Inflammatory macrophage (primary cell): ENCODE measurements at places on chromosomes 12 and 14.

DNA sequence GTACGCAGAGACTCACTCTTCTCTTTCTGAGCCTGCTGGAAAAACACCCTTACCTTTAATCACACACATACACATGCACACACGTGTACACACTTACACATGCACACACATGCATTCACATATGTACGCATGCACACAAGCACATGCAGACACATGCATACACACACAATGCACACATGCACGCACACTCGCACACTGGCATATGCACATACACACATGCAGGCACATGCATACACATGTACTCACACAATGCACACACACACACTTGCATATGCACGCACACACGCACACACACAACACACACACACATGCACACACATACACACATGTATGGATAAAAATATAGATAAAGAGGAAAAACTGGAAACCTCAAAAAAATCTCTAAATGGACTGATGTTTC lies 249.0 kb downstream of the GLT1D1 start:
- DNase-seq = no peak

GRCh38 chr12:130873825-130874224 lies 2.0 kb downstream of the RAN start:
- no peak for DNase-seq

GRCh38 chr14:105328678-105329390 lies 14.3 kb downstream of the PACS2 start:
- DNase-seq = no peak

DNA sequence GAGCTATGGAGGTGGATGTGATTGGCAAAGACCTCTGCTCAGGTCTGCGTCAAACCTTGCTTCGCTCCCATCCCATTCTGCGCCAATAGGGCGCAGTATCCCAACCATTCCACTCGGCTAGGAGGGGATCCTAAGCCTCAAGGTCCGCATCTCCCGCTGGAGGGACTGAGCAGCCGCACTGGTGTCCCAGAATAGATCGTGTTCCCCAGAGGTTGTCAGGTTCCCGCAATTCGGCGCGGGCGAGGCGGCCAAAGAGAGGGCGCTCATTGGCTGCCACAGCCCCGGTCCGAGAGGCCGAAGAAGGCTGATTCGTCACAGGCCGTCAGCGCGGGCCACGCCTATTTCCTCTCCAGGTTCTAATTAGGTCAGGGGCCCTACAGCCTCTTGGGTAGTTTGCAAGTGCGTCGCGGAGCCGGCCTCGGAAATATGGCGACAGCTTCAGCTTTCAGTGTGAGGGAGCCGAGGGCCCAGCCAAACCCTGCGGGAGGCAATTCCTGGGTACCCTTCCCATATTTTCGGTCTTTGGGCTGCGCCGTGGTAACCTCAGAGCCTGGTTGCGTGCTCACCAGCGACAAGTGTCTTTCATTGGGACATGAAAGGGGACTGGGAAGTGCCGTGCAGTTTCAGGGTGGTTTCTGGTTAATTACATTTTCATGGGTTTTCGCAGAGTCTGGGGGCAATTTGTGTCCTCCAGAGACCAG lies 5.0 kb downstream of the OR10AD1 start:
- peak; percentile 98 for DNase-seq

DNA sequence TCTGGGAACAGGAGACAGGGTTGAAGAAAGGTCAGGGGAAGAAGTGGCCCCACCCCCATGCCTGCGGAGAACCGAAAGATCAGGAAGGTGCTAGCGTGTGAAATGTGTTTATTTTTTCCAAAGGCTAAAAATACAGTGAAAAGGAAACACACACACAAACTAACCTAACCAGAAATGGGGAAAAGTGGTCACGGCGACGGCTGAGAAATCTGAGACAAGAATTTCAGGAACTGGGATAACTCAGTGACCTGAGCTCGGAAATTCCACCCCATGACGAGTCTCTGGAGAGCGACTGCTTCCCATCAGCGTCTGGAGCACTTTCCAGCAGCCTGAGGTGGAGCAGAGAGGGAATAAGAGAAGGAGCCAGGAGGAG lies 16.6 kb upstream of the RND1 start:
- no peak for DNase-seq
